AG08396 (cell line): ENCODE measurements at places on chromosomes 12 and 14.

DNA sequence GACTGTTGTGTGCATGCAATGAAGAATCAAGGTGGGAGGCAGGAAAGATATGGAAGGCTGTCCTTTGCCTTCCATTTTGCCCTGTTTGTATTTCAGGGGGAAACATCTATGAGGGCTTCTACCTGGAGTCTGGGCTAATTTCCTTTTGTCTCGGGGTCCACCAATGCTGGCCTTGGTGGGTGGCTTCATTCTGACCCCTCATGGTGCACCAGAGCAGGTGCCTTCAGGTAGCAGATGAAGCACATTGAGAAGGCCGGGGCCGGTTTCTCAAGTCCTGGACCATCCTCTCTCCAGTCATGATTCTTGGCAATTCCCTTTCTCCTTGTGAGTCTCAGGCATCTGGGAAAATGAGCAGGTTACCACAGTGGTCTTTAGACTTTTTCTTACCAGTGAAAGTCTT is 47.2 kb downstream of the RPH3A start:
- DNase-seq: no peak

- no peak for DNase-seq
Measured at GRCh38 chr12:31017535-31017934, 56.1 kb upstream of the DDX11 start.

- DNase-seq: no peak
Measured at GRCh38 chr14:68085742-68086141, 266.2 kb downstream of the RAD51B start.

DNA sequence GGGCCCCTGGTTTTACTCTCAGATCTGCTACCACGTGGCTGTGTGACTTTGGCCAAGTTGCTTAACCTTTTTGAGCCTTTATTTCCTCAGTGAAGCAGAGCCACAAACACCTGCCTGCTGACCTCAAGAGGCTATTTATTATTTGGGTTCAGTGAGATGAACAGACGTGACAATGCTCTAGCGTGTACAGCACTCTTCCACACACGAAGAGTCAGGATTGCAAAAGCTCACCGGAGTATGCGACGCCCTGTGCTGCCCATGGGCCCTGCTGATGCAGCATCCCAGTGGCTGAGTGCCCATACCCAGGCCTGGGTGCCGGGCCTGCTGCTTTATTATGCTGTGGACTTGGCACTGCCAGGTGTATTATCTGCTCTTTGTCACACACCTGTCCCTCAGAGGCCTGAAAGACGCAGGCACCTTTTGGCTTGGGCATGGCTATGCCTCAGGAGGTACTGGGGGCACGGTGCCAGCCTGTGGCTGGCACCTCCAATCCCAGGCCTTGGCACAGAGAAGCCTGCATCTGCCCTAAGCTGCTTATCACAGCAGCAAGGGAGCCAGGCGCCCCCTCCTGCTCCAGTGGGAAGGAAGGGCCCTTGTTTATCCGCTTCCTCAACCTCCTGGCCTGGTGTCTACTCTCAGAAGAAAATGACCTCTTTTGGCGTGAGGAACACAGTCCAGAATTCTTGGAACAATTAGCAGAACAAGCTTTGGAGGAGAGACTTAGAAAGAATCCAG is 22.3 kb upstream of the TC2N start:
- no peak for DNase-seq

GRCh38 chr12:2168808-2169207 is 116.0 kb downstream of the CACNA1C start:
- no peak for DNase-seq

DNA sequence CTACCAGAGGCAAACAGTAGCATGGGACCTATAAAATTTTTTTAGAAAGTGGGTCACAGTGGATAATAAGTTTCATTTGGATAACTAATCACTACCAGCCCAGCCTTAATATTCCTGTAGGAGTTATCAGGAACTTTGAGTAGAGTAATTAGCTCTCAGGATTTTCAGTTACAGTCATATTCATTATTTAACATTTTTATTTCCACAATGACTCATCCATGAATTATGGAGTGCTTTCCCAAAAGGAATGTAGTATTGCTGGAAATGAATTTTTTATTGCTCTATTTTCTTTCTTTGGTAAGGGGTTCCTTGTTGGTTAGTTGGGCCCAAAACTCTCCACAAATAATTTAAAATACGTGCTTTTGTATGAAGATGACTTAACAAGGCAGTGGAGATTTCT is 53.7 kb downstream of the ERC1 start:
- DNase-seq: peak; percentile 34

GRCh38 chr14:102732924-102733323 is 44.3 kb upstream of the TRAF3 start:
- DNase-seq: no peak

DNA sequence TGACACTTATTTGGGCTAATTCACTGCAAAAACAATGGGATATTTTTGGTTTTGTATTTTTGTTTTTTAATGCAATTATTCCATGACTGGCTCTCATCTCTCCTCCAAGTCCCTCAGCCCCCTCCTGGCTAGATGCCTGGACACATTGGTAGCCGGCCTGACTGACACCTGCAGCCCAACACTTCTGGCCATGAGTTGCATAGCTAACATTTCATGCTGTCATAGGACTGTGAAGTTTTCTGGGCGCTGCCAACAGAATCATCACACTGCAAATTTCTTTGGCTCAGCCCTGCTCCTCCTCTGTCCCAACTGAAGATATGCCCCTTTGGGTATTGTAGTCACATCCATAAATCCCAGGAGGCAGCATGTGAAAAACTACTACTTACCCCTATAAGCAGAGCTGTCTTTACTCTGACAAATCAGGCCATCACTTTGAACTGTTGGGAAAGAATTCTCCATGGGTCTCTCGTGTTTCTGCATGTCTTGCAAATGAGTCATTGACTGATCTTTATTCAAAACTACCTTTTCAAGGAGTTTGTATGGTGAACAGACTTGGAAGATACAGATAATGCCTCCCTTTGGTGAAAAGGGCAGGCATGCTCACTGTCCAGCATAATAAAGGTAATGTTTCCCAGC is 126.7 kb upstream of the LGR5 start:
- no peak for DNase-seq

DNA sequence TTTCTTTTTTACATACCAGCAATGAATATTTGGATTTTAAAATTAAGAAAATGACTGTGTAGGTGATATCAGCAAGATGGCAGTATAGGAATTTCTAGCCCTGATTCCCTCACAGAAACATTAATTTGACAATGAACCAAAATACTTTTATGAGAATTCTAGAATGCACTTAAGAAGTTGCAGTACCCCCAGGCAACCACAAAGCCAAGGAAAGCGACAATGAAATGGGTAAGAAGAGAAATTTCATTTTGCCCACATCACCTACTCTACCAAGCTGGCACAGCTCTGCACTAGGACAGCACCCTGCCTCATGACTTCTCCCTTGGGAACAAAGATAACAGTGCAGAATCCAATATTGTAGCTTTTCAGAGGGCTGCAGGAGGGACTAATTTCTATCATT is 6.6 kb downstream of the OR9K2 start:
- no peak for DNase-seq

DNA sequence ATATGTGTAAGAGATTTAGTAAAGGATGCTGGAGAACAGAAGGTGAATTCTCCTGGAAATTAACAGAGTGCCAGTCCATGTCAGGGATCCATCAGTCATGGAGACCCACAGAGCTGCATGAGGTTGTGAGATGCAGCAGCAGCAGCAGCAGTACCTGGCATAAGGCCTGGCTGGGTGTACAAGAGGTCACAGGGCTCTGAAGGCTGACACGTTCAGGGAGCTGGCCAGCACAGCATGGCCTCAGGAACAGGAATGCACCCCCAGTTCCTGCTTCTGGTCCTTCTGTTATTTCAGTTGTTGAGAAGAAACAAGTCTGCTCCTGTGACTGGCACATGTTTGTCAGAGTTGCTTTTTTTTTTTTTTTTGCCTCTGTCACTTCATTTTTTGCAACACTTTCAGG is 210.8 kb downstream of the CNTN1 start:
- DNase-seq: no peak

- no peak for DNase-seq
Measured at GRCh38 chr12:92223481-92223880, 77.8 kb upstream of the BTG1 start.

DNA sequence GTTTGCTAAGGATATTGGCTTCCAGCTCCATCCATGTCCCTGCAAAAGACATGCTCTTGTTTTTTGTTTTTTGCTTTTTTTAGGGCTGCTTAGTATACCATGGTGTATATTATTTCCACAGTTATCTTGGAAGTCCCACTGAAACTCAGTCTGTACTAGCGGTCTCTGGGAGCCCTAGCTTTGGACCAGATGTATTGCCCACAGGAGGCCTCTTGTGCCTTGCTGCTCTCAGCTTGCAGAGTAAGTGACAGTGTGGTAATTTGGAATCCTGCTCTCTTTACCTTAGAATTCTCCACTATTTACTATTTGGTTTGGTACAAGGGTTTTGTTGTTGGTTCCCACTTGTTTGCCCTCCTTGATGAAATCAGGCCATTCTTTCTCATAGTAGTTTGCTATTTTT is 1022.9 kb downstream of the LRFN5 start:
- no peak for DNase-seq

DNA sequence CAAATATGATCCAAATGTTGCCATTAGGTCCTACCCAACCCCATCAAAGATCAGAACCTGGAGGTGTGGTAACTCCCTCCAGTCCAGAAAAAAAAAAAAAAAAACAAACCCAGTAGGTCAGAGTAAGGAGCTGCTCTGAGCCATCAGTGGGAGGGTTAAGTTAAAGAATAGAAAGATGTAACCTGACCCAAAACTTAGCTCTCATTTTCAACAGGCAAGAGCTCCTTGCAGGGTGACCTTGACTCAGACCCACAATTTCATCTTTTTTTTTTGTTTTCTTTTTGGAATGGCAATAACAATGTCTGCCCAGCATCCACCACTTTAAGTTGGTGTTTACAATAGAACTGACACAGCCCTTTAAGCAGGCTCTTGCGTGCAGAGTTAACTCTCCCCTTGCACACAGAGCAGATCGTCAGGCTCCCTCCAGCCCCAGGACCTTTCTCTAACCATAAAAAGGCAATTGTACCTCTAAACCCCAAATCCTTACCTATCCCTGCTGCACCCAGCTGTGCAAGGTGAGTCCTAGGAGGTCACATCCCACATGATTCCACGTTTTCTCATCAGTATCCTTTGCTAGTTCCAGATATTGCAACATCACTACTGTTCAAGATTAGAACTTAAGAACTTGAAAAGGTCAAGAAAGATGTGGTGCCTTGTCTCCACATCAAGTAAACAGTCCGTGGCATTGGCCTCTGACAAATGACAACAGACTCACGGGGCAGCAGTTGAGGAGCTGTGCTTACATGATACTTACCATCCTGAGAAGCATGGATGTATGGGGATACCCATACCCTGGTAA is 178.6 kb upstream of the EEA1 start:
- DNase-seq: no peak

- no peak for DNase-seq
Measured at GRCh38 chr14:98766818-98767217, 505.2 kb downstream of the BCL11B start.

- no peak for DNase-seq
Measured at GRCh38 chr14:32559590-32559989, 230.5 kb downstream of the AKAP6 start.

DNA sequence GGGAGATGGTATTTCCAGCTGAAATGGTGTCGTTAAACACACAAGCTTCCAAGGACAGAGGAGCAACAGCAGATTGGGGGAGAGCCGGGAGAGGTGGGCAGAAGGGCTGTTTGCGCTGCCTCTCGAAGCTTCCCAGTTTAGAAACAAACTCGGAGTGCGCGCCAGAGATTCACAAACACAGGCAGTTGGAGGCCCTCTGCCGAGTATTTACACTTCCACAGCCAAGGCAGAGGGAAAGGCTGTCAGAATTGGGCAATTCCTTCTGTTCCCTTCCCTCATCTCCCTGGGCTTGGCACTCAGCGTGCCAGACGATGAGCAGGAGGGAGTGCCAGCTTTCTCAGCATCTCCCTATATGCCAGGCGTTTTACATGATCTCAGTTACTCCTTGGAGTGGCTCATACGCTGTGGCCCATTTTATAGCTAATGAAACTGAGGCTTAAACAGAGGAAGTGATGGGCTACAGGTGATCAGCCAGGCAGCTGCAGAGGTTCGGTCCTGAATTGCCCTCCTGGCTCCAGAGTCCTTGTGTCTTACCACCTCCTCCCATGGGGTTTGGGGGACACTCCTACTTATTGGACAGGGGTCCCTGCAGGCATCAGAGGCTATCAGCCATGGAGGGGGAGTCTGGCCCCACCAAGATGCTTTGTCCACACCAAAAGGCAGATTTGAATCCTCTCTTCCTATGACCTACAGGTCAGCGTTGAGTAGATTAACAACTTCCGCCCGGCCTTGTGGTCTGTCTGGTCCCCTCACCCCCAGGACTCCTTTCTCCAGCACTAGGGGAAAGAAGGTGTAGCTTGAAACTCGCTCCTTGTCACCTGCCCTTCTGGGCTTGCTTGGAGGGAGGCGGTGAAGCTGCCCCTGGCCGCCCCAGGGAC is 3.1 kb downstream of the FAM222A start:
- DNase-seq: peak; percentile 36

GRCh38 chr12:92000597-92000996 is 145.0 kb downstream of the BTG1 start:
- DNase-seq: no peak

DNA sequence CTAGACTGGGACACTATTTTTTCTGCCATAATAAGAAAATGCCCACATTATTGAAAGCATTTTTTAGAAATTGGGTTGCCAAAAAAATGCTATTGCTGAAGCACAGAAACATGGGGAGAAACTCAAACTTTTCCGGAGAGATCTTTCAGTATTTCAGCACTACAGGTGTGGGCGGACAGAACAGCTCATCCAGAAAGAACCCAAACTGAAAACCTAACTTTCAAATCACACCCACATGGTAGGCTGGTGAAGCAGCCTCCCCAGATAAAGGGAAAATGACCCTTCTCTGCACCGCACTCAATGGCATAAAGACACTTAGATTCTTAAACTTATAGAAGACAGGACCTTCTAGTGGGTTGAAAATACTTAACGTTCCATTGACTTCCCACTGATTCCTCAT is 62.3 kb upstream of the TMPO start:
- DNase-seq: no peak

GRCh38 chr14:102484316-102484715 is 25.3 kb downstream of the ANKRD9 start:
- DNase-seq: no peak

DNA sequence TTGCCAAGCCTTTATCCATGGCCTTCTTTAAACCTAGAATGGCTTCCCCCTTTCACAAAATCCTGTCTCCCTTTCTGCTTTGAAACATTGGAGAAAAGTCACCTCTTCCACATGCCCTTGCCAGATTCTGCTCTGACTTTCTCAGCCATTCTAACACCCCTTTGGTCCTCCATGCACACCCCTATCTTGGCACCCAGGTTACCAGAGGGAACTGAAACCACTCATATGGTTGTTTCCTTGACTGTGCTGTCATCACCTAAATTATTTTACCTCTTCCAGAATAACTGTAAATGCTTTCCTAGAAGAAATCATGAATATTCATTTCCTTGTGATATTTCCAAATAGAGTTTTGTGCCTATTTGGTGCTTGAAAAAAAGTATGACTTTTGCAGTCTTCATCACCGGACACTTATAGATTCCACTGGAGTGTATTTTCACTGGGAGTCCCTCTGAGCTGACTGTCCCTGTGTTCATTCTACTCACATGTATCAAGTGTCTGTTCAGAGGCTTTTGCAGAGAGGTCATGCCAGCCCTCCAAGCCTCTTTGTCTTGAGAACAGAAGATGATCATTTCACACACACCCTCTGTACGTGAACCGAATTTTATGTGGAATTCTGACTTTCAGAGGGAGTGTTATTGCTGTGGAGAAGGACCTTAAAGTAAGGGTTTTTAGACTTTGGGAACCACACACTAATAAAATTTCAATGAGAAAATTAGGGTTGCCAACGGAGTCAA is 74.1 kb downstream of the PLXNC1 start:
- DNase-seq: no peak

- DNase-seq: no peak
Measured at GRCh38 chr14:105153331-105153731, 15.2 kb downstream of the JAG2 start.
